Calu3 (cell line): ENCODE measurements at places on chromosomes 1 and 21.

DNA sequence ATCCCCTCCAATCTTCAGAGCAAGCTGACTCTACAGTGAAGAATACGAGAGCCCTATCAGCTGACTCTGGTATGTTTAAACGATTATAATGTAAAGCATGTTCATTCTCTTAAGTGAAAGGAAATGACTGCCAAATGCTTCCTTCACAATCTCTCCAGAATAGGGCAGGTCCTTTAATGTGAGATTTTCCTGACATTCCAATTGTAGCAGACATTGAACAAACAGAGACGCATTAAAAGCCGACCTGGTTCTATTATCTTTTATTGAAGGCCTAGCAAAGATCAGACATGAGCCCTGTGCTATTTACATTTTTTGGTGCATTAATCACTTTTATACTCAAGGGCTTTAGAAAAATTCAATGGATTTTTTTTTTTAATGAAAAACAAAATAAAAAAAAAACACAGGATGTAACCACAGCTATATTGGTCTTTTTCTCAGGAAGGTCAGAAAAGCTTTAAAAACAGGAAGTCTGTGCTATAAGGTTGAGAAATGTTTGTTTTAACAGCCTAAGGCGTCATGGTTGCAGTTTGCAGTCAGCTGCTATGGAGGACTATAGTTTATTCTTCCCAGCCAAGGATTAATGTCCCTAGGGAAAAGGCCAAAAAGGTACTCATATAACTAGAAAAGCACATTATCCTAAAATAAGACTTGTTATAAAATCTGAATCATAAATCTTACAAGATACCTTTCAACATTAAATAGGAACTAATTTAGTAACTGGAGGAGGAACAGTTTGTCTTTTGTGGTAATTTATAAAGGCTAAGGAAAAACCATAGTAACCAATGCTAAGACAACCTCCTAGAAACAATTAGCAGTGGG lies 104.8 kb downstream of the RERE start:
- no peak for DNase-seq

GRCh38 chr1:179754041-179754624 lies 11.0 kb downstream of the FAM163A start:
- no peak for DNase-seq

DNA sequence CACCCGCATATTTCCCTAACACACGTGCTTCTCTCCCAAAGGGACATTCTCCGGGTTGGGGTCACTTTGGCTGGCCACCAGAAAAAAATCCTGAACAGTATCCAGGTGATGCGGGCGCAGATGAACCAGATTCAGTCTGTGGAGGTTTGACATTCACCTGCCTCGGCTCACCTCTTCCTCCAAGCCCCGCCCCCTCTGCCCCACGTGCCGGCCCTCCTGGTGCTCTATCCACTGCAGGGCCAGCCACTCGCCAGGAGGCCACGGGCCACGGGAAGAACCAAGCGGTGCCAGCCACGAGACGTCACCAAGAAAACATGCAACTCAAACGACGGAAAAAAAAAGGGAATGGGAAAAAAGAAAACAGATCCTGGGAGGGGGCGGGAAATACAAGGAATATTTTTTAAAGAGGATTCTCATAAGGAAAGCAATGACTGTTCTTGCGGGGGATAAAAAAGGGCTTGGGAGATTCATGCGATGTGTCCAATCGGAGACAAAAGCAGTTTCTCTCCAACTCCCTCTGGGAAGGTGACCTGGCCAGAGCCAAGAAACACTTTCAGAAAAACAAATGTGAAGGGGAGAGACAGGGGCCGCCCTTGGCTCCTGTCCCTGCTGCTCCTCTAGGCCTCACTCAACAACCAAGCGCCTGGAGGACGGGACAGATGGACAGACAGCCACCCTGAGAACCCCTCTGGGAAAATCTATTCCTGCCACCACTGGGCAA lies 59.1 kb downstream of the LACTBL1 start:
- no peak for DNase-seq

- DNase-seq: no peak
Measured at GRCh38 chr1:219173434-219173757, 282 bp upstream of the LYPLAL1 start.

DNA sequence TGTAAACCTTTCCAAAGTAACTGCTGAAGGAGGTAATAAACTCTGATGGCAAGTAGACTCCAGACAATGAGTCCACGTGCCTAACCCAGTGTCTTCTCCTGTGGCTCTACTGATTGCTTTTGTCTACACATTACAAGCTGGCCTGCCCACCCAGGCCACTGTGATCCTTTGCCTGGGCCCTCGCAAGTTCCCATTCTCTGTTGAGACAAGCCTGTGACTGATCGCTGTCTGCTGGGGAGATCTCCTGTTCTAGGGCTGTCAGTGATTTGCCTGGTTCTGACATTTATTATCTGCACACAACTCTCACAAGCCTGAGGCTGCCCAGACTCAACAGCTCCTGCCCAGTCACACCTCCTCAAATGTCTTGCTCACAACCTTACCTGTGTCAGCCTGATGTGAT lies 81.4 kb downstream of the CYYR1 start:
- DNase-seq: no peak

DNA sequence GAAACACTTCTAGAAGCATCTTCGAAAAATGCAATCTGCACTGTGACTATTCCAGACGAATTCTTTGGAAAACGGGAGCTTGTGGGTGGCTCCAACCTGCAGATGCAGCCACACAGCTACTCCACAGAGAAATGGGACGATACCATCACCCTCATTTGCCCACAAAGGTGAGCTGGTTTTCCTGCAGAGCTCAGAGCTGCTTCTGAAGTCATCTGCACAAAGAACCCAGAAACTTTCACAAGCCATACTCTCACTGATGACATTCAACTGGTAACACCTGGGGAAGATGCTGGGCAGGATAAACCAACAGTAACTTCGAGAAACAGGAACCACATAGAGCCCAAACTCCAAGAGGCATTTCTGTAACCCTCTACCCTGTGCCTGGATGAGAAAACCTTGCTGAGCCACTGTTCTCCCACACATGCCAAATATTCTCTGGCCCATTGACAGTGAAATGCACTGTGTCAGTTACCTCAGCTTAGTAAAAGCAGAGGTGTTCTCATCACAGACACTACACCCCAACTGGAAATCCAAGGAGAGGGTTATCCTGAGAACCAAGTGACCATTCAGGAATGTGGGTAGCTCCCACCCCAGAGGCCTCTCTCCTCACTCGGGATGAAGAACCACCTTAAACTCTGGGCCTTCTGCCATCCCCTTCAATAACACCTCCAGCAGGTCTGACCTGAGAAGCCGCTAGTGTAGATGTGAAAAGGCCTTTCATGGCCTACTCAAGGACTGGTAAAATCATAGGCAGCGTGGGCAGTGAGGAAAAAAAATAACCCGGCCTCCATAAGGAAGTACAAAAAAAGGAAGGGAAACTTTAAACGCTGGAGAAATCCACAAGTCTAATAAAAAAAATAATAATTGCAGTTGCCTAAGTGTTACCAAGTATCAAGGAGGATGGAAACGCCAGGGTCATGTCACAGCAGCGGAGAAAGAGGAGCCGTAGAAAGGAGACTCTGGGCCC lies 56.7 kb downstream of the HSF2BP start:
- no peak for DNase-seq

GRCh38 chr1:76955652-76956051 lies 88.4 kb downstream of the ST6GALNAC5 start:
- no peak for DNase-seq

GRCh38 chr1:236421022-236421421 lies 26.9 kb downstream of the EDARADD start:
- DNase-seq: no peak

- no peak for DNase-seq
Measured at GRCh38 chr1:30318864-30319718, 404.3 kb downstream of the MATN1 start.

DNA sequence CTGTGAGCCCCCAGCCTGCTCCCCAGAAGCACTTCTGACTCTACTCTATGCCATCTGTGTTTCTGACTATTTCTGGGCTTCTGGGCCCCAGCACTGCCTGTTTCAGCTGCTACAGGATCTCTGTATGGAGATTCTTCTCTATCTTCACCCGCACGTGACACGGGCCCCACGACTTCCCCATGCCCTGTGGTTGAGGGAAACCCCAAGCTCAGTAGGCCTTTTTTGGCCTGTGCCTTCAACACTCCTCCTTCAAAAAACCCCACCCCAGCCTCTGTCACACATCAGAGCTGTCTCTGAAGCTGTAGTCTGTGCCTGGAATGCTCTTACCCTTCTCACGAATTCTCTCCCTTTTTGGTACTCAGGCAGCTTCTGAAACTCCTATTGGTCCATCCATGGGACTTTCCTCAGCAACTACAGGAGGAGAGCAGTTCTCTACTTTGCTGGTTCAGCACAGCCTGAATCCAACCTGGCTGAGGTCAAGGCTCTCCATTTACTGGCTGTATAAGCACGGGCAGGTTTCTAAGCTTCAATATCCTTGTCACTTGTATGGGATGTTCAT lies 2.0 kb upstream of the NID1 start:
- no peak for DNase-seq

DNA sequence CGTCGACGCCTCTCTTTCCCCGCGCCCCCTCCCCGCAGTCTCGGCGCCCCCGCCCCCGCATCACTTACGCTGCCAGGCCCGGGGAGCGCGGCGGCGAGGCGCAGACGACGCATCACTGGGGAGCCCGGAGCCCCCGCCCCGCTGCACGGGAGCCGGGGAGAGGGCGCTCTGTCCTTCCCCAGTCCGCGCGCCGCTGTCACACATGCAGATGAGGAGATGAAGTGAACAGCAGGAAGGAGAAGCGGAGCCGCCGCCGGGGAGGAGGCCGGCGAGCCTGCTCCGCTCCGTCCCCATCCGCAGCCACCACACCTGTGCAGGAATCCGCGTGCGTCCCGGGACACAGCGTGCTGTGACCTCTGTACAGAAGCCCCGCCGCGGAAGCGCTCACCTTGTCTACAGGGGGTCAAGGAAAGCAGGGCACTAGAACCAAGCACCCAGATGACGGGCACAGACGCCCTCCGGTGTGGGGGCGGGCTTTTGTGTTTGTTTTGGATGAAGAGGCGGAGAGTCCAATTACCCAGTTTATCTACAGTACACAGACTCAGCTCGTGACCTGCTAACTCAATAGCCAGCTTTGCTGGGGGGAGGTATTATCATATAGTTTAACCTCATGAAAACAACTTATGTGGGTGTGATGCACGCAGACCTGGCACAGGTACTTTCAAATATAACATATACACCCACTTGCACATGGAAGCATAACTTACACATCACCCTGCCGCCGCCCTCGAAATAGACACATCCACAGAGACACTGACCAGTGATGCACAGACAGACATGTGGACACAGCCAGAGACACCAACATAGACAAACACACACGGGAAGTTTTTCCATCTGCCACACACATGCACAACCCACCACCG lies 12.4 kb downstream of the KLHDC8A start:
- peak; percentile 50 for DNase-seq

- DNase-seq: no peak
Measured at GRCh38 chr1:117481410-117481809, 114.2 kb downstream of the MAN1A2 start.

GRCh38 chr1:41282679-41283317 lies 40.7 kb upstream of the SCMH1 start:
- peak; percentile 65 for DNase-seq

DNA sequence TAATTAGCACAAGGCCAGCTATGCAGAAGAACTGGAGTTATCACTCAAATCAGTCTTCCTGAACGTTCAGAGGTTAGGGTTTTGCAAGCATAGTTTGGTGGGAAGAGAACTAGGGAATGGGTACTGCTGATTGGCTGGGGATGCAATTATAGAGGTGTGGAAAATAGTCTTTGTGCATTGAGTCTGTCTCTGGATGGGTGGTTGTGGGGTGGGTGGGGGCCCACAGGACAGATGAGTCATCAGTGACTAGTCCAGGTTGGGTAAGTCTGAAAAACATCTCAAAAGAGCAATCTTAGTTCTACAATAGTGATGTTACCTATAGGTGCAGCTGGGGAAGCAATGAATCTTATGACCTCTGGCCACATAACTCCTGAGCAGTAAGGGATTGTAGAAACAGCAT lies 89.7 kb upstream of the HMCN1 start:
- DNase-seq: no peak

DNA sequence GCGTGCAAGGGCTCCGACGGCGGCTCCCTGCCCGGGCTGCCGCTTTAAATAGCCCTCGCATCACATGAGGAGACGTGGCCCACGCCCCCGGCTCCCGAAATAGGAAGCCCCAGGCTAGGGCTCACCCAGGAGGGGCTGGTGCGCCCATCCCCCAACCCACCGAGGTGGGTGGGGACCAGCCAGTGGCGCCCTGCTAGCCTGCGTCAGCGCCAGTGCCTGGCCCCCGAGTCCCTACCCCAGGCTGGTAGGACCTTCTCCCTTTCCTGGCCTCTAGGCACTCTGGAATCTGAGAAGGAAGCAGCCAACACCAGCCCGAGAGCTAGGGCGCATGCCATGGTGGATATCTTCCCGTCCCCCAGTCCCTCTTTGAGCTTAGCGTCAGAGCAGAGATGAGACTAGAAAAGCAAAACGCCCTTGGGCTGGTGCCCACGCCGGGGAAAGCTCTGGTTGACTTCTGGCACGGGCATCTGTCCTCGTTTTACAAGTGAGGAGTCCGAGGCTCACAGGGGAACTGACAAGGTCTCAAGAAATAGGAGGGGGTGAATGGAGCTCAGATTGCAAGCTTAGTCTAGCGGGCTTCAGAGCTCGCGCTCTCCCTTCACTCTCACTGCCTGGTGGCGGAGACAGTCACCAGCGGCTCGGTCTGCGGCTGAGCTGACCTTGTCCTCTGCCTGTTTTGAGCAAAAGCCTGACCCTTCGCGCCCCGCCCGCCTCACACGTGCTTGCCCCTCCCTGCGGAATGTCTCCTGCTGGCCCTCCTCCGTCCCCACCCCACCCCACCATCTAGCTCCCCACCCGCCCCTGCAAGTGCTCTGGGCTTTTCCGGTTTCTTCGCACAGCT lies at the start of gene FABP3:
TSS of gene FABP3 (minus strand) at position 21 of the 841 bp plus-strand sequence. CDS start 62 bp downstream, outside the sequence.
- DNase-seq: peak; percentile 62

DNA sequence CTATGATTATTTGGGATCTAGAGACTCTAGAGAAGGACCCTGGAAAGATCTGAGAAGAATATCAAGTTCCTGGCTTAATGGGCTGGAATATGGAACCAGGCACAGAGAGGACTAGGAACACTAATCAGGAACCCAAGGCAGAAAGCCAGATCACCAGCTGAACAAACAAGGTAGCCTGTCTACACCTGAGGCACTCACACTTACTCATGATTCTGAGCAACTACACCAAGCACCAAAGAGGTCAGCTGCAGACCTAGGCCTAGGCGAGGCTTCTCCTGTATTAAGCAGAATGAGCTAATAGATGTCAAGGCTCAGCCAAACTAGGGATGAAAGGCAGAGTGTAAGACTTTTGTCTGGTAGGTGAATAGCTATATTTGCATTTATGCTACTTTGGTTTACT lies 368.1 kb downstream of the LTN1 start:
- no peak for DNase-seq
